Stimulated activated CD8-positive, alpha-beta memory T cell treated with anti-CD3 and anti-CD28 coated beads, Interleukin-15, amount 100 ng/mL, for 4 hours (primary cell): ENCODE measurements at places on chromosomes 2 and 18.

GRCh38 chr2:49194701-49195100 is 40.4 kb upstream of the FSHR start:
- no peak for DNase-seq

DNA sequence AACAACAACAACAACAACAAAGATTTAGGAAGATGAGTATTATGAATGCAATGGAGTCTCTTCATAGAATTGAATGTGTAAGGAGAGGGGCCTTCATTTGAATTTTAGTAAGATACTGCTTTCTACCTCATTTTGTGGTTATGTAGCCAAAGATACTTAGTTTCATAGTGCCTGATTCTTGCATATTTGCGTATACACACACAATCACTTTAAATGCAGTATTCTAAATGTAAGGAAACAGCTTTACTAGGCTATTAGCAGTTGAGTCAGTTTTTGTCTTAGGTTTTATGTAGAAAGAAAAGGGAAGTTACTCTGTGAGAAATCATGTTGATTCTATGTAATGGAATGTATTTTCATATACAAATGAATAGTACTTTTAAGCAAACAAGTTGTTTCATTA is 80.5 kb downstream of the HAUS1 start:
- no peak for DNase-seq

GRCh38 chr2:68721482-68722101 is 13.0 kb upstream of the ARHGAP25 start:
- DNase-seq: no peak

DNA sequence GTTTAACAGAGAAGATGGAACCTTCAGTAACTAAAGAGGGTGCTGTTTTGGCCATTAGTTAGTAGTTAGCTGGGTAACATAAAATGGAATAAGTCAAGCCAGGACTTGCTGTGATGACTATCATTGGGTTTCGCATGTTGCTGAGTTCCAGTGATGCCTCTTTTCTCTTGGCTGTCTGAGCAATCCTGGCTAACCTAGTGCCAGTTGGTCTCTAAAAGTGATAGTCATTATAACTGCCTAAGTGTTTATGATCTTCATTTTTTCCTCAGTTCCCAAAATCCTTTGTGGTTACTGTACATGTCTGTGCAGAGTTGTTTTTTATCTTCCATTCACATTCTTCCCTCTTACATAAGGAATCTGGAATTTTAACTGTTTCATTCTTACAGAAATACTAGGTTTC is 33.4 kb downstream of the WDR43 start:
- no peak for DNase-seq

GRCh38 chr2:81396417-81397019 is 1092.0 kb upstream of the LRRTM1 start:
- DNase-seq: no peak

DNA sequence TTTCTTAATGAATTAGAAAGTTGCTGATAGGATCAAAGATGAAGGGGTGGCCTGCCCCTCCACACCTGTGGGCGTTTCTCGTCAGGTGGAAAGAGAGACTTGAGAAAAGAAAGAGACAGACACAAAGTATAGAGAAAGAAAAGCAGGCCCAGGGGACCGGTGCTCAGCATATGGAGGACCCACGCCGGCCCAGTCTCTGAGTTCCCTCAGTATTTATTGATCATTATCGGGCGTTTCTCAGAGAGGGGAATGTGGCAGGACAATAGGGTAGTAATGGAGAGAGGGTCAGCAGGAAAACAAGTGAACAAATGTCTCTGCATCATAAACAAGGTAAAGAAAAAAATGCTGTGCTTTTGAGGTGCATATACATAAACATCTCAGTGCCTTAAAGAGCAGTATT is 144.3 kb downstream of the CCDC102B start:
- no peak for DNase-seq

DNA sequence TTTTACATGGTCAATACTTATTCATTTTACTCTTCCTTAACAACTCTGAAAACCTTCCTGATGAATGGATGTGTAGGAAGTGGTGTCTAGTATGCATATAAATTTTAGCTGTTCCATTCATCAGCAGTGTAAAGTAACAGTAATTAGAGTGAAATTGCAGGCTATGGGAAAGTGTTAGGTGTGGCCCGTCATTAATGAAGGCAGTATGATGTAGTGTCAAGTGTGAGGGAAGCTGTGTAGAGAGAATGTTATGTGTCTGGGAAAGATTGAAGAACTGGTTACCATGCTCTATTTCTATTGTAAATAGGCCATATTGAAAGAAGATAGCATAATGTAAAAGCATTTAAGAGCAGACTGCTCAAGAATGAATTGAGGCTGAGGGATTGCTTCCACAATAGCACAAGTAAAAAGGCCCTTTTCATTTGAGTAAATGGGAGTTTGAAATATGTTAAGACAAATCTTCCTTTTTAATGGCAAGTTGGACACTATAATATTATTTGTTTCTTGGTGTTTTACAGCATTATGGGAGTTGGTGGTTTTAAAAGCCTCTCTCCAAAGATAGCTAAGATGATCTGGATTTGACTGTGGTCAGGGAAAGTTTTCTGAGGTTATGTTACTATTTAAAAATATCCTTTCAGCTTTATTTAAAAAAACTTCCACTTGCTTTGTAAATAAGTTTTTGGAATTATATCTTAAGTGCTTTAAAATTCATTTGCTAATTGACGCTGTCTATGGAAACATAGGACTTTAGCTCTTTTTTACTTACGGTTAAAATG is 401.0 kb upstream of the ZEB2 start:
- DNase-seq: no peak

DNA sequence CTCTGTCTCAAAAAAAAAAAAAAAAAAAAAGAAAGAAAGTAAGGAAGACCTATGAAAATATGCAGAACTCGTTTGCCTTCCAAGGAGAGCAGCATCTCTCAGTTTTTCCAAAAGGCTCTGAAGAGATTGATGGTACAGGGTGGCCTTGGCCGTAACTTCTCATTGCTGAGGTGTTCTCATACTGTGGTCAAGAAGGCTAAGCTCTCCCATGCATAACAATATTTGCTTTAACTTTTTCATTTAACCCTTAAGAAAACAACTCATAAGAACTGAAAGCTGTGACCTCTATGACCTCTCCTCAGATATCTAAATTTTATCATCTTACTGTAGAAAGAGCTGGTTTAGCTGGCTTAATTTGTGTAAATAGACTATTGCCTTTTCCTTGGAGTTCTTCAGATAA is 37.1 kb upstream of the GATA6 start:
- no peak for DNase-seq

- DNase-seq: no peak
These were observed 25.2 kb upstream of the FRZB start for GRCh38 chr2:182891611-182892010.

DNA sequence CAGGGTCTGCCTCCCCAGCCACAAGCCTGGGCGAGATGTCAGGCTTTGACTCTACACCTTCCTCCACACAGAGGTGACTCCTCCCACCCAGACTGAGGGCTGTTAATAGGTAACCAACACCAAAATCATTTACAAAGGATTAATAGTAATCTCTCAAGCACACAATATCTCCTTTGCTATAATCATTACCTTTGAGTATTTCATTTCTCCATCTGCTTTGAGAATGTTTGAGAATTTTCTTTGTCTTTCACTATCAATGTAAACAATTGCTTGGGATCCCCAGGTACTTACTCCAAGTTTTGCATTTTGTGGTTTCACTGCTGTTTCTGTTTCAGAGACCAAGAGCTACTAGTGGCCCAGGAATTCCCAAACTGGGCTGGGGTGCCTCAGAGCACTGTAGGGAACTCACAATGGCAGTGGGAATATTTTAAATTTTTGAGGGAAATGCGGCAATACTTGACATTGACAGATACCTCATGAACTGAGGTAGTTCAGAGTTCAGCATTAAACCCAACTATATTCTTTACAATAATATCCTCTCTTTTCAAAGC is 166.4 kb upstream of the MGAT5 start:
- no peak for DNase-seq

- DNase-seq: no peak
These were observed 234.4 kb downstream of the BCL11A start for GRCh38 chr2:60319031-60319547.

DNA sequence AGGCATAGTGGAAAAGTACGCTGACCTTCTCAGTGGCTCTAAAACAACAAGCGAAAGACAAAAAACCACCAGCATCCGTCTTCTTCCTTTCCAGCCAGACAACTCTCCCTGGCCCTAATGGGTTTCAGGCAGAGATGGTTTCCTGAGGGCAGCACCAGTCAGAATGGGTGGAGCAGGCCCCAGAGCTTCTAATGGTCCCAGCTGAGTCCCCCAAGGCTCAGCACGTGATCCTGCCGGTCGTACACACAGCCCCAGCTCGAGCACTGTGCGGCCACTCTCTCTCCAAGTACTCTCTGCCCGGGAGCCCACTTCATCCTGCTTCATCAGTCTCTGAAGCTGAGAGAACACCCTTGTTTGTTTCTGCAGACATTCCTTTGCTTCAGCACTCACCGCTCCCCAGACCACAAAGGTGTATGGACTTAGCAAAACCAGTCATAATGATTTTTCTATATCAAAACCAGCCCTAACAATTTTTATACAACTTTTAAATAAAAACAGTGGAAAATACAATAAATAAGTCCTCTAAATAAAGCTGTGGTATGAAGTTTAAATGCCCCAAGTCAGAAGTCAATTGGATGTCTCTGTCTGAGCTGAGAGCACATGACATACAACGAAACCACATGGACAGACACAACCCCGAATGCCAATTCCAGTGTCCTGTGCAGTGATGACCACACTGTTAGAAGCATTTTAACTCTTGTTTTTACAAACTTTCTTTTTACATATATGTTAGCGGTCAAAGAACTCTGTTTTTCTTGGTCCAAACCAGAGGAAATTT is 63.9 kb downstream of the PARD6G start:
- DNase-seq: no peak

- DNase-seq: no peak
These were observed 180.7 kb upstream of the POU3F3 start for GRCh38 chr2:104673225-104673624.

DNA sequence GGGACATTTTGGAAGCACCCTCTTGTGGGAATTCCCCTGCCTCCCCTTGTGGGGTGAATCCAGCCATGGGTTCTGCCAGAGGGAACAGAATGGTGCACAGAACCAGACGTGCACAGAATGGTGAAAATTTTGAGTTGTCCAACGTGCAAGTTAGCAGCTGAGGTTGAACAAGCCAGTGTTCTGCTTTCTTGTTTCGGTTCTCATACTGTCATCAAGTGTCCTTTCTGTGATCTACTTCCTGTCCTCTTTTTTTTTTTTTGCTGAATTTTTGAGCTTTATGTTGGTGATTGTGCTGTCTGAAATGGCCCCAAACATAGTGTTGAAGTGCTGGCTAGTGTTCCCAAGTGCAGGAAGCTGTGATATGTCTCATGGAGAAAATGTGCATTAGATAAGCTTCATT is 21.5 kb upstream of the REEP1 start:
- DNase-seq: no peak

- DNase-seq: no peak
These were observed 39.6 kb downstream of the HS1BP3 start for GRCh38 chr2:20611077-20611843.

GRCh38 chr2:207939342-207940108 is 85.8 kb downstream of the PLEKHM3 start:
- DNase-seq: no peak

GRCh38 chr18:50424877-50425690 is 50.2 kb downstream of the SKA1 start:
- DNase-seq: no peak

DNA sequence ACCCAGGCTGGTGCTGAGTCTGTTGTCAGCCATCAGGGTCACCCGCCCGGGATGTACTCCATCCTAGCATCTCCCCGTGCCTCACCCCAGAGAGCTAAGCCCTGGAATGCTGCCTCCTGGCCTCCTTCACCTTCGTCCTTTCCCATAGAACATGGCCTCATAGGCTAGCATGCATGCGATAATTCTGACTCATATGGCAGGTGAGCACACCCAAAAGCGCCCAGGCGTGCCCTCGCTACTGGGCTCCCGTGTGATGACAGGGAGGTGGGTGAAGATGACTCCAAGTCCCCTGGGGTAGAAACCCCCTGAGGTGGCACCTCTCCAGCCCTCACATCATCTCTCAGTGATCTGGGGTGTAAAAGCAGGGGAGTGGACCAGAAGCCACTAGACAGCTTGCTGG is 7.3 kb downstream of the SPR start:
- no peak for DNase-seq

GRCh38 chr2:230674966-230675672 is 37.5 kb upstream of the CAB39 start:
- no peak for DNase-seq

DNA sequence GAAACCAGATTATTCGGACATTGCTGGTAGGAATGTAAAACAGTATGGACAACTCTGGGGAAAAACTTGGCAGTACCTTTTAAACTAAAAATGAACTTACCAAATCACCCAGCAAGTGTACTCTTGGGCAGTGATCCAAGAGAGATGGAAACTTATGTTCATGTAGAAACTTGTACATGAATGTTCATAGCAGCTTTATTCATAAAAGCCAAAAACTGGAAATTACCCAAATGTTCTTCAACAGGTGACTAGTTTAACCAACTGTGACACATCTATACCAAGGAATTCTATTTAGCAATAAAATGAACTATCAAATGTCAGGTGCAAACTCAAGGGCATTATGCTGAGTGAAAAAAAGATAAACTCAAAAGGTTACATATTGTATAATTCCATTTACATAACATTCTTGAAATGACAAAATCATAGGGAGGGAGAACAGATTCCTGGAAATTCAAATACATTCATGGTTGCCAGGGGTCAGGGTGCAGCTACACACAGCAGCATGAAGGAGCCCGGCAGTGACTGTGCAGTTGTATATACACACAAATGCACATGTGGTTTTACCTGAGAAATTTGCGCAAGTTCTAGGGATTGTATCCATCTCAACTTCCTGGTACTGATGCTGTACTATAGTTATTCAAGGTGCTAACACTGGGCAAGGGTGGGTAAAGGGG is 3.5 kb upstream of the RNU4ATAC start:
- no peak for DNase-seq
